RKO (cell line): ENCODE measurements at places on chromosomes 4 and X.

DNA sequence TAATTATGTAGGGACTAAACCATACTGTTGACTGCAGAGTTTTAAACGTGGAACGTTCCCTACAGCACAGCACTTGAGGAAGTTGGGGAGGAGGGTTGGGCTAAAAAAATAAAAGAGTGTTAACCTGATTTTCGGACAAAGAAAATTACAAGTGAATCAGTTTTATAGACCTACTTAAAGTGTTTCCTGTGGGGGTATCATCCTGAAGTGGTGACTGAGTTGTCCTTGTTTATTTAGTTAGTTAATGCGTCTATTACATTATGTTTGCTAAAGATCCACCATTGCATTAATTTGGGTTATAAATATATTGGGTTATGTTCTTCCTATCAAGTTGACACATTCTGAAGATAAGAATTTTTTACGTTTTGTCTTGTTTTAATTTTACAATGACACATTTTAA lies 14.7 kb downstream of the UNC5C start:
- DNase-seq, result no peak

DNA sequence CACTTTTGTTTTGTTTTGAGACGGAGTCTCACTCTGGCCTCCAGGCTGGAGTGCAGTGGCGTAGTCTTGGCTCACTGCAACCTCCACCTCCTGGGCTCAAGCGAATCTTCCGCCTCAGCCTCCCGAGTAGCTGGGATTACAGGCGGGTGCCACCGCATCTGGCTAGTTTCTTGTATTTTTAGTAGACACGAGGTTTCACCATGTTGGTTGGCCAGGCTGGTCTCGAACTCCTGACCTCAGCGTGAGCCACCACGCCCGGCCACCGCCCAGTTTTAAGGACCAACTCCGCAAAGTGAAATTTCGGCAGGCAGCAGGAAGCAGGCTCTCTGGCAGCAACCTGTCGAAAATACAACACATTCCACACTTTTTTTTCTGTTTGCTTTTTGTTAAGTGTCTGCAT lies 13.4 kb downstream of the DHRSX start:
- no peak for DNase-seq

GRCh38 chr4:171186700-171187099 lies 626.5 kb upstream of the GALNTL6 start:
- DNase-seq, result no peak

DNA sequence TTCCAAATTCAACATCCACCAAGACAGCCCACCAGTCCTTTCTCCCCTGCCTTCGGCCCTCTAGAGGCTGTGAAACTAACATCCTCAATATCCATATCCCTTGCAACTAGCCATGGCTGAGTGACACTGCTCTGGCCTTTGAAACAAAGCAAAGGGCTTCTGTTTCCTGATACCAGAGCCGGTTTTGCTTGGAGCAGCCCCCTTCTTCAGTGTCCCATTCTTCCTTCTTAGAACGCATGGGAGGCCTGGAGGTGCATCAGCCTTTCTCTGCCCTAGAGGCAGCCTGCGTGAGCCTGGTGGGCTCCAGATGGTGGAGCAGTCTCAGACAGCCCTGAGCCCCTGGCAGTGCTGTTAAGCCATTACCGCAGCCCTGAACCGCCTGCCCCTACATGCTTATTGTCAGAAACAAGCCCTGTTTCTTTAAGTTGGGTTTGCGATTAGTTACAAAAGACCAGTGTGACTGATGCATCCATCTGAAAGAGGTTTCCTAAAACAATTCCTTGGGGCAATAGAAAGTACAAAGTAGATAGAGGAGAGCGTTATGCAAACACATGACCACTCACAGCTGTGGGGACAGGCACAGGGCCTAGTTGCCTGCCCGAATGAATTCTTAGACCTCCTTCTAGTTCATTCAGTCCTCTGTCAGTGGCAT lies 74.1 kb downstream of the EVC start:
- DNase-seq, result no peak

DNA sequence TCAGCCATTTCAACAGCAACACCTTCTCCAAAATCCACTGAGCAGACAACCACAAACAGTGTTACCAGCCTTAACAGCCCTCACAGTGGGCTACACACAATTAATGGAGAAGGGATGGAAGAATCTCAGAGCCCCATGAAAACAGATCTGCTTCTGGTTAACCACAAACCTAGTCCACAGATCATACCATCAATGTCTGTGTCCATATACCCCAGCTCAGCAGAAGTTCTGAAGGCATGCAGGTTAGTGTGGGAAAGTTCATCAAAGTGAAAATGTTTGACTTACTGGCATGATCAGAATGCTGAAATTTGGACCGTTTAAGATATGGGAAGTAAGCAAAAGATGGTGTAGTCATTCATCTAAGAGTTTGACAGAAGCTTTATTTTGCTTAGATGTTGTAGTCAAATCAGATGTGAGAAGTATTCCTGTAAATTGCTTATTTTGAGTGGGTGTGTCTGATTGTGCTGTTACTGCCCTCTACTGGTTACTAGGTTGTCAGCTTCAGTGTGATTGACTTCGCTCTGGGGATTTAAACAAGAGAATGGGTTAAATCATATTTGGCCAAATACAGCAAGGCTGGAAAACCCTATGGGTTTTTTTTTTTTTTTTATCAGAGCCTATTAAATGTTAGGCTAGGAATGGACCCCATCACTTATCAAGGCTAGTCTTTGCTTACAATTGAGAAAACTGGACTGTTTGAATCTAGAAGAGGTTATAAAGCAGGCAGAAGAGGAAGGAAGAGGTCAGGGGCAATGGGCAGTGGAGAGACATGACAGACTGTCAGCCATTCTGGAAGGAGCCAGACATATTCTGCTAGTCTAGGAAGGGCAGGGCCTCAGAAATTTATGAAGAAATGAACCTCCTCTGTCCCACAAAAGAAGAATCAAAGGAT lies 130.3 kb downstream of the DIPK2B start:
- DNase-seq, result peak; percentile 77

GRCh38 chr4:105280338-105281123 lies 133.9 kb downstream of the TET2 start:
- DNase-seq, result peak; percentile 16

DNA sequence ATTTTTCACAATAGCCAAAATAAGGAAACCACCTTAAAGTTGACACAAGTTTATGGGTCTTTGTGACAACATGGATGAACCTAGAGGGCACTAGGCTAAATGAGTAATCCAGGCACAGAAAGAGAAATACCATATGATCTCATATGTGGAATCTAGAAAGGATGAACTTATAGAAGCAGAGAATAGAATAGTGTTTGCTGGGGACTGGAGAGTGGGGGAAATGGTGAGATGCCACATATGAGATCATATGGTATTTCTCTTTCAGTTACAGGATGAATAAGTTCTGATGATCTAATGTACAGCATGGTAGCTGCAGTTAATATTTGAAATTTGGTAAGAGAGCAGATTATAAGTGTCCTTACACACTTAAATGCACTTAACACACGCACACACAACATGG lies 35.9 kb downstream of the F8A2 start:
- DNase-seq, result no peak

DNA sequence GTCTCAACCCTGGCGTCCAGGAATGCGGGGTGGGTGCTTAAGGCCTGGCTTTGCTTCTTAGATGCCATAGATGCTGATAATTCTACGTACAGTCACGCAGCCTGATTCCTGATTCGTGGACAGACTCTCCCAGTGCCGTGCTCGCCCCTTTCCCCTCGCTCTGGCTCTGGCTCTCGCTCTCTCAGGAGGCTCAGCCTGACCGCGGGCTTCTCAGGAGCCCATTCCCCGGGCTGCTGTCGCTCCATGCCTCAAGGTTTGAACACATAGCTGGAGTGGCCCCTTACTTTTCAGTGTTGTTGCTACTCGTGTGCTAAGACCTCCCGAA lies 59.2 kb upstream of the ZC4H2 start:
- DNase-seq, result no peak

- DNase-seq, result no peak
Measured at GRCh38 chrX:140190441-140191108, 225.3 kb upstream of the CXorf66 start.

- DNase-seq, result no peak
Measured at GRCh38 chrX:70554523-70554922, 109.9 kb downstream of the DLG3 start.

DNA sequence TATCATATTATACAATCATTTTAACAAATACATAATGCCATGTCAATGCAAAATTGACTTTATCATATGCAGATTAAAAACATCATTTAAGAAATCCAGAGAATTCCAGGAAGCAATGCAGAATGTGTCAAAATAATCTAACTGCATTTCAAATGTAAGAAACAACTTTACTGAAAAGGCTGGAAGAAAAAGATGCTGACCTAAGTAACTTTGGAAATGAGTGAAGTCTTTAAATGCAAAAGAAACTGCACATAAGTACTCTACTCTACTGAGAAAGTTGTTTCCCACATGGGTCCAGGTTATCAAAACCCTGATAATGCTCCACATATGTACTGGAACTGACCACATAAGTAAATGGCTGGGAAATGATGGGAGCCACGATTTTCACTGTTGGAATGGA lies 149.9 kb downstream of the EVC2 start:
- no peak for DNase-seq

DNA sequence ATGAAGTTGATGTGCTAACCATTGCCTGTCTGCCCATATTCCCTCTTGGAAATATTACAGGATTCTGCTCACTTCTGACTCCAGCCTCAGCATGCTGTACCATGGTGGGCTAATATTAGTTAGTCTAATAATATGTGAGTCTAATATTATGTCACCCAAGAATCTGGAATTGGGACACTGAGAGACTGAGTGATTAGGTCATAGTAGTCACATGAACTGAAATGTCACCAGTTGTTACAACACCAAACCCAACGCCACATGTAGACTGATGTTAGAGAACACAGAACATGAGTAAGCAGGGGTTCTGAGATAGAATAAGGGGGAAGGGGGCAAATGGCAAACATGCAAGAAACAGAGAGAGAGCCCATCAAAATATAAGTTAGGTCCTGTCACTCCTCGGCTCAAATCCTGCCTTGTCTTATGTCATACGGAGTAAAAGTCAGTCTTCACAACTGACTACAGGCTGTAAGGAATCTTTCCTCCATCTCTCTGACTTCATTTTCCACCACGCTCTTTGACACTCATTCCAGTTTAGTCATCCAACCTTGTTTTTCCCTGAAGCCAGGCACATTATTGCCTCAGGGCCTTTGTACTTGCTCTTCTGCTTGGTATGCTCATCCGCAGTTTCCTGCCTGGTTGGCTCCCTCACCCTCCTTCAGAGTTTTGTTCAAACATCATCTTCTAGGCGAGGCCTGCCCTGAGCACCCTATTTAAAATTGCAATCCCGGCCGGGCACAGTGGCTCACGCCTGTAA lies 9.6 kb upstream of the SLAIN2 start:
- DNase-seq, result no peak

DNA sequence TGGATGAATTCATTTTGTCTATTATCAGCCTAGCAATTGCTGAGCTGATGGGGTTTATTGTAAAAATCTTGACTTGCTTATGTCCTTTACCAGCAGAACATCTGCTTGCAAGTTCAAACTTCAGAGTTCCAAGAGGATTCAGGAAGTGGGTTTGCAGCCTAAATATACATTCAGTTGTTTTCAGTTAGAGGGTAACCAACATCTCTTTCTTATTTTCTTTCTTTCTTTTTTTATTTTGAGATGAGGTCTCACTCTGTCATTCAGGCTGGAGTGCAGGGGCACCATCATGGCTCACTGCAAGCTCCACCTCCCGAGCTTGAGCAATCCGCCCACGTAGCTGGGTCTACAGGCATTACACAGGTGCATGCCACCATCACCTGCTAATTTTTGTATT lies 31.4 kb upstream of the FHL1 start:
- DNase-seq, result no peak

DNA sequence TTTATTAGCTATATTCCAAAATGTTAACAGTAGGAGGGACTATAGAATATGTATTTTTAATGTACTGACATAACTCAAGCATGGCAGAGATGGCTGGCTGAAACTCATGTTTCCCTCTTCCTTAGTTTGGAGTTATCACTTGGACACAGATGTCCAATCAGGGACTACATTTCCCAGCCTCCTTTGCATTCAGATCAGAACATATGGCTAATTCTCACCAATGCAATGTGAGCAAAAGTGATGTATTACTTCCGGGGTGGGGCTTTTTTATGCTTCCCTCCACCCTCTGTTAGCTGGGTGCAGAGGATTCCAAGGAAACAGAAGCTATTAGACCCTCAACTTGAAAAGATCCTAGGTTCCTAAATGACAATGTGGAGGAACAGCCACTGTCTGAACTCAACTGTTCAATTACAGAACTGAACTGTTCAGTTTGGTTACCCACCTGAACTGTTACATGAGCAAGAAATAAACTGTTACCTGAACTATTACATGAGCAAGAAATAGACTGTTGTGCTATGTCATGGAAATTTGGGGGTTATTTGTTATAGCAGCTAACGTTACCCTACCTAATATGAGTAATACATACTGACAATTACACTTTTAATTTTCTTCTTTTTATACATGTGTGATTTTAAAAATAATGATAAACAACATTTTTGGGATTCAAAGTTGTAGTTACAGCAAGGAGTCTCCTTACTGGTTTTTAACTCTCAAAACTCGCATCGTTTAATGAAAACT lies 29.6 kb upstream of the ERVMER34-1 start:
- peak; percentile 41 for DNase-seq

DNA sequence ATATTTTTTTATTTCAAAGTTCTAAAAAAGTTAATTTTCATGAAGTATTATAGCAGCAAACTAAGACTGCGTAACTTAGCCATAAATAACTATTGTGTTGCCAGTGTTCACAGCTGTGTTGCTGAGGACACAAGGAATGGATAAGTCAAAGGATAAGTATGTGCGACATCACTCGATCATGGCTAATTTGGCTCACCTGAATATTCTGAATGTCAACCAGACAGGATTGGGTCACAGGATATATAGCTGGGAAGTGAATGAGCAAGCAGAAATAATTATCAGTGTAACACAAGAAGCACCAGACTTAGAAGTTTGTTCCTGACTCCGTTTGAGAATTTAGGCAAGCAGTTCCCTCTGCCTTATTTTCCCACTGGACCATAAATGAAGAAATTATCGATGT lies 33.9 kb downstream of the PRDM8 start:
- peak; percentile 96 for DNase-seq

GRCh38 chrX:10015723-10016518 lies 48.8 kb downstream of the CLDN34 start:
- DNase-seq, result no peak

DNA sequence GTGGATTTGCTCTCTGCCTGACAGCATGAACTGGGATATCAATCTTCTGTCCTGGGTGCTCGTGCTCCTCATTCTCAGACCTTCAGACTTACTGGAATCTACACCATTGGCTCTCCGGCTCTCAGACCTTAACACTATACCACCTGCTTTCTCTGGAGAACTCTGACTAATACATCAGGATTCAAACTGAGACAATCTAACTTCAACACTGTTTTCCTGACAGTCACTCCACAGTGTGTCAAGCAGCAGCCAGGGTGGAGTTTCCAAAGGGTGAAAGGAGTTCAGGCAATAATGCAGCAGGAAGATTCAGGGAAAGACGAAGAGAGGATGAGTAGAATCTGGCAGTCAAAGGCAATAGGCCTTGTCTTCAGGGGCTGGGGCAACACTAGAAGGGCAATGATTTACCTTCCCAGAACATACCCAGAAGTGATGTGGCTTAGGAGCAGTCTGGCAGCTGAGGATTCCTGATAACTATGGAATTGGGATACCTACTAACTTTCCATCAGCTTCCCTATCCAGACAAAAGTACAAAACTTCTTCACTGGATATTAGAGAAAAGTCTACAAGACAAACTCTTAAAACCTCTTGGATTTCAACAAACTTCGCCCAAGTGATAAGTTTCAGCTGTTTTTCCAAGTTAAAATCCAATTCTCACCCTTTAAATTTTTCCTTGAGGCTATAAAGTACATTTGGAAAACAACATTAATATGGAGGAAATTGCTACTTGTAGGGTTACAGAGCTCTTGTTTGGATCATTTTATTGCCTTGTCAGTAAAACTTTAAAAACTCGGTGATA lies 58.4 kb upstream of the SLIT2 start:
- DNase-seq, result no peak

GRCh38 chr4:144862210-144862609 lies 216.3 kb downstream of the HHIP start:
- no peak for DNase-seq
